ENCODE measurements at places on chromosomes 6 and 20.

GRCh38 chr6:159303159-159303558, 134.0 kb downstream of the FNDC1 start:
- DNase-seq: no peak

DNA sequence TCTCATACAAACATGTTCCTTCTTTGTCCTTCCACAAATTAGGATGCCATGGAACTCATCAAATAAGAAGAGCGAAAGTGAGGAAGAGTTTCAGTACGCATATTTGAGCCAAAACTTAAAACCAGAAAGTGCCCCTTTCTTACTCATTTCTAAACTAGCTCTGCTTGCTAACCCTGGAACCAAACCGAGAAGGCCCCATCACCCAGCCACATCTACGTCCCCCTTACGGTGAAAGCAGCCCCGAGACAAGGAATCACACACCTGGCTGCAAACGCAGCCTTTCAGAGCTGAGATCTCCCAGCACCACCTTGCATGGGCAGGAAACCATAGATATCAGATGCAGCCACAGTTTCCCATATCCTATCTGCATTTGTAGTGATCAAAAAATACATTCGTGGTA, 28.5 kb downstream of the TRERF1 start:
- no peak for DNase-seq

DNA sequence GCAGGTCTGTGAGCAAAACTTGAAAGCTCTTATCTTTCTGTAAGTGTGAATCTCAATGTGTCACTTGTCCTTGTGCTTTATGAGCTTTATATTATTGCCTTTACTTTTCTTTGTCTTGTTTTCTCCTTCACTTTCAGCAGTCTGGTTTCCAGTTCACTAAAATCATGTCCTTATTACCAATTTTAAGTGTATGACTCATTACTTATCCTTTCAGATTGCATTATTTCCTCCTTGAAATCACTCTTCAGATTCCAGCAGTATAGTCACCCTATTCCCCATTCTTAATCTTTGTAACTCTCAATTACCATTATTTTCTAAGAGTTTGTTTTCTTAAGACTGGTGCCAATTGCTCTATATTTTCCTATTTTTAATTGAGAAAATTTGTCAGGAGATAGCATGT, 117.4 kb upstream of the GRIK2 start:
- DNase-seq: no peak

DNA sequence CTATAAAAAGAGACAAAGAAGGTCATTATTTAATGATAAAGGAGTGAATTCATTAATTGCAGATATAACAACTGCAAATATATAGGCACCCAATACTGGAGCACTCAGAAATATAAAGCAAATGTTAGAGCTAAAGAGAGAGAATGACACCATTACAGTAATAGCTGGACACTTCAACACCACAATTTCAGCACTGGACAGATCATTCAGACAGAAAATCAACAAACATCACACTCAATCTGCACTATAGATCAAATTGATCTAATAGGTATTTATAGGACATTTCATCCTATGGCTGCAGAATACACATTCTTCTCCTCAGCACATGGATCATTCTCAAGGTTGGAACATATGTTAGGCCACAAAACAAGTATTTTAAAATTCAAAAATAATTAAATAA, 72.7 kb downstream of the MAP7 start:
- no peak for DNase-seq

- no peak for DNase-seq
Measured at GRCh38 chr6:147834084-147834776, 325.7 kb downstream of the SAMD5 start.

- DNase-seq: no peak
Measured at GRCh38 chr6:75691012-75691411, 58.0 kb upstream of the MYO6 start.

GRCh38 chr6:27672113-27672799, 199.4 kb upstream of the ZNF184 start:
- DNase-seq: no peak

- DNase-seq: no peak
Measured at GRCh38 chr6:88494401-88495140, 328.4 kb upstream of the CNR1 start.

- DNase-seq: no peak
Measured at GRCh38 chr20:46169245-46170171, 51.4 kb downstream of the CD40 start.

DNA sequence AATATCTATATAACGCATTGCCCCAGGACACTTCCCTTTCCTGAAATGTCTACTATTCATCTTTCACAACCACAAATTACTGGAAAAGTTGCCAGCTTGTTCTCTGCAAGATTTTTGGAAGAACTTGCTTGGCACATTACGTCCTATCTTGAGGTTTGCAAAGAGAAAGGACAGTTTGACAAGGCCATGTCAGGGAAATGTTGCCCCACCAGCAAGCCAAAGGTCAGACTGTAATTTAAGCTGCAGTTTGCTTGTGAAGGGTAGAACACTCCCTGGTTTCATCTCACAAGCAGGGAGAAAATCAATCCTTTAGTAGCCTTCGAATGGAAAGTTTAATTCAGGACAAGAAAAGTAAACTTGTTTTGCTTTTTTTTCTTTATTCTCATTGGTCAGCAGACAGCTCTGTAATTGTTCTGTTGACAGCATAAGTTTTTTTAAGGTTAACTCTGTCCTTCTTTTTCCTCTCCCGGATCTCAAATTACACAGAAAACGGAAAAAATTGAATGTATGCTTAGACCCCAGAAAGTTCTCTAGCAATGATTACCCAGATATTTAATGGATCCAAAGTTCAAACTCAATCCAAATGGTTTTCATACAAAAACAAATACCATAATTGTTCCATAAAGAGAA, 541.8 kb upstream of the NRSN1 start:
- DNase-seq: no peak

DNA sequence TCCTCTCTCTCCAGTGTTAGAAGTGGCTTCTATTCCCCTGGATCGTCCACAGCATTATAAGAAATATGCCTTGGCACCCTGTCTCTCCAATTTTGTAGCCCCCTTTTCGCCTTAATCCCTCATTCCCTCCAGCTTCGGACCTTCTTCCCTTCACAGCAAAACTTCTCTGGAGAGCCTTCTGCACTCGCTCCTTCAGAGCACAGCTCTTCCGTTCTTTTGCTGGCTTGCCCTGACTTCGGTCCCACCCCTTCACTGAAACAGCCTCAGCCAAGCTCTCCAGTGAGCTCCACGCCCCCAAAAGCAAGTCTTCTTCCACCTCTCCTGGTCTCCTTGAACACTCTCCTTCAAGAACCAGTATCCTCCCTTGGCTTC, 134.7 kb upstream of the RNF24 start:
- DNase-seq: no peak
